ENCODE measurements at places on chromosomes 1 and 21. TPM values are rescaled to one million over a fixed set of nuclear protein-coding genes. Genes with fewer than 3 reads are reported as not detected.

The OSCP1 gene
- 3.1 TPM for total RNA-seq

The LCE1B gene
- total RNA-seq, result 0.74 TPM

GRCh38 chr1:6104631-6105030 lies 58.9 kb downstream of the KCNAB2 start:
- DNase-seq, result no peak

The GPX7 gene
- total RNA-seq, result 2.6 TPM

GRCh38 chr21:27275294-27275927 lies 308.5 kb upstream of the ADAMTS5 start:
- DNase-seq, result no peak

- no peak for DNase-seq
These were observed 70.5 kb downstream of the SSBP3 start for GRCh38 chr1:54335755-54336108.

- DNase-seq, result no peak
These were observed 28.3 kb upstream of the KCNK2 start for GRCh38 chr1:215054266-215054665.

GRCh38 chr1:54310439-54311328 lies 95.5 kb downstream of the SSBP3 start:
- no peak for DNase-seq

DNA sequence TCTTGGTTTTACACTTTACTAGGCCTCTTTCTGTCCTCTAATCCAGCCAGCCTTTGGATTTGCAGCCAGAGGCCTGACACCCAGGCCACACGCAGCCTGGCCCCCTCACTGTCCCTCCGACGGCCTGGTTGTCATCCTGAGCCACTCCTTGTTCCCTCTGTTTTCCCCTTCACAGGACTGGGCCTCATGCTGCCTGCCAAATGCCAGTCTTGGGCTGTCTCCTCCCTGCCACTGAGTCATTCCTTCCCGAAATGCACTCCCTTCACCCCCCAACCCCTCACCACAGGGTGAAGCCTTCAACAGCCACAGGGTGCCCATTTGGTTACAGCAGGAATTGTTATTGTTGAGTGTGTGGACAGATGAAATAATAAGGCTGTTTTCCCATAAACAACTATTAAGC lies 21.3 kb downstream of the ACOT11 start:
- no peak for DNase-seq

The PHLDA3 gene
- total RNA-seq, result 33.7 TPM

The EFCAB14 gene
- 46.3 TPM for total RNA-seq

- DNase-seq, result no peak
These were observed 127.4 kb upstream of the KIAA1614 start for GRCh38 chr1:180785291-180785690.

DNA sequence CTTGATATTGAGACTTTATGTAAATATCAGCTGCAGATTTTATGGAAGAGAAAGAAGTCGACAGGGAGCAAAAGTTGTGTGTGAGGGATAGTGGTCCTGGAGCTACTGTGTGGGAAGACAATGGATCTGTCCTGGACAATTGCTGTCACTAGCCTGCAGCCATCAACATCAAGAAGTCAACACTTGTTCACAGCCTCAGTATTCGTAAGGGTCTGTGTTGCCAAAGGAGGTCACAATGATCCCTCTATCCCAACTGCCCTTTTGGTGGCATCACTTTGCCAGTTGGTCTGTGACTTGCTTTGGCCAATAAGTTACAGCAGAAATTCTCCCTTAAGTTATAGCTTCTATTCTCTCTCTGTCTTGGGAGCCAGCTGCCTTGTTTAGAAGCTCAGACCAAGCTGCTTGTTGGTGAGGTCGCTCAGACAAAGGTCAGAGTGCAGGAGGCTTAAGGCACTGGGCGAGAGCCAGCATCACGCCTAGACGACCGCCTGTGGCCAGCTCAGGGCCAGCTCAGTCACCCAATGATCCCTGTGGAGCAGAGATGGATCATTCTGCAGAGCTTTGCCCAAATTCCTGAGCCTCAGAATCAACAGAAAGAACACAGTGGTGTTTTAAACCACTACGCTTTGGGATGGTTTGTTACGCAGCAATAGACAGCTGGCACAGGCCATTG lies 134.9 kb downstream of the RHOU start:
- DNase-seq, result no peak

DNA sequence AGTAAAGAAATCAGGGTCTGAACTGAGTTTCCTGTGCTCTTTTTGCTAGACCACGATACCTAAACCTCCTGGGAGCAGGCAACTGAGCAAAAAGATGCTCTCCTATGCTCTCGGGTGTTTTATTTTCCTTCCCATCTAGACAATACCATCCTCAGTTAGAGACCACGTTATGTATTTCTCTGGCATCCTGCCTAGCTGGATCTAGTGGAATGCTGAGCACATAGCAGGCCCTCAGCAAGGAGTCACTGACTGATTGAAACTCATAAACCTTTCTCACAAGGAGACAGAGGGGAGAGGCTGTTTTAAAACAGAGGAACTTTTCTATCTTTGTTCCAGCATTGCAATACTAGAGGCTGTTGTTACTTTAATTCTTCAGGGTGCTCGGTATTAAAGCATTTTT lies 168.0 kb downstream of the CYYR1 start:
- DNase-seq, result no peak

The BGLAP gene
- total RNA-seq, result 0.40 TPM

GRCh38 chr1:156896490-156897033 lies 3.0 kb downstream of the PEAR1 start:
- no peak for DNase-seq

The SLC30A10 gene
- total RNA-seq, result not detected

GRCh38 chr1:157105988-157106812 lies 6.6 kb upstream of the ETV3L start:
- peak; percentile 41 for DNase-seq

The RAP1GAP gene
- 0.05 TPM for total RNA-seq

DNA sequence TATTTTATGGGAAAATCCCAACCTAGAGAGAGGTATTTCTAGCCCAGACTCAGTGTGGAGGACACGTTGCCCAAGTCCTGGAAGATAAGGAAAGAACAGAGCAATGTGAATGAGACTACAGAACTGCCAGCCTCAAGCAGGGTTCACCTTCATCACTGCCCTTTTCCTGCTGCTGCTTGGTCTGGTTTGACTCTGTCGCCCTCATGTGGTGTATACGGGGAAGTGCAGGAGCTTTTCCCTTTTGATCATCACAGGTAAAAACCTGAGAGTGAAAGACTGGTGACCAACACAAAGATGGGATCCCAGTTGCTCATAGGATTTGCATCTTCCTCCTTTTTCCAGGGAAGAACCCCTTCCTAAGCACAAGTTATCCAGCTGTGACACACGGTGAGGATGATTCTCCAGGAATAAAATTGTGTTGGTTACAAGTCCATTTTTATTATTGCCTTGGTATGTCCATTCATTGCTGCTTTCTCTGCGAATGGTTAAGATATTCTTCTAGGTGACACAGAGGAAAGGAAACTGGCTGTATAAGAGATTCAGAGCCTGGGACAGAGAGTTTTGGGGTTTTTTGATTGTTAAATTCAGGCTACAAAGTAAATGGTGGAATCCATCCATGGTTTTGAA lies 89.5 kb upstream of the CD53 start:
- DNase-seq, result no peak

- DNase-seq, result no peak
These were observed 35.2 kb upstream of the VAV3 start for GRCh38 chr1:108000184-108000583.

DNA sequence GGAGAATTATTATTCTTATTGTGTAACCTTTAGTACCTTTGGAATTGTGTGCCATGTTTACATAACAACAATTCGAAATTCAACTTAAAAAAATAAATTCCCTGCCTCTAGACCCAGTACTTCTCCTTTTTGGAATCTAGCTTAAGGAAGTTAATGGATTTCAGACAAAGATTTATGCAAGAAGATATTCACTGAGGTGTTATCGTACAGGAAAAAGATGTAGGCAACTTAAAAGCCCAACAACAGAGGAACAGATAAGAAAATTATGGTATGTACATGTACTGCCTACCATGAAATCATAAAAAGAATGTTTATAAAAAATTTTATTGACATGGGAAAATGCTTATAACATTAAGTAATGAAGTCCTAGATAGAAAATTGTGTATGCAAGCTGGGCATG lies 18.2 kb upstream of the STMN1 start:
- DNase-seq, result no peak

The C8B gene
- not detected for total RNA-seq

DNA sequence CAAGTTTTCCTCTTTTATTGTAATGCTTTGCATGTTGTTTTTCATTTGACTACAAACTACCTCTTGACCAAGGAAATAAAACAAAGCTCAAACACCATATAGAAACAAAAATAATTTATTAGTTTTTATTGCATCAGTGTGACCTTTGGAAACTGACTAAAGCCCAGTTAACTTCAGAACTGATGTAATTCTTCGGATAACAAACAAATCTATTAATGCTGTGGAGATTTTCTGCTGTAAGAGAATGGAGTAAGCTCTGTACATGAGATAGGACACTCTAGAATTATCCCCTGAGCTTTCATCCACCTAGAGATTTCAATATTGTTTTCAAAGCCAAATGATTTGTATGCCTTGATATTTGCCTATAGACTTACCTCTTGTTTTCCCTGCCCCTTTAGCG lies 154.0 kb upstream of the KCNK2 start:
- no peak for DNase-seq

DNA sequence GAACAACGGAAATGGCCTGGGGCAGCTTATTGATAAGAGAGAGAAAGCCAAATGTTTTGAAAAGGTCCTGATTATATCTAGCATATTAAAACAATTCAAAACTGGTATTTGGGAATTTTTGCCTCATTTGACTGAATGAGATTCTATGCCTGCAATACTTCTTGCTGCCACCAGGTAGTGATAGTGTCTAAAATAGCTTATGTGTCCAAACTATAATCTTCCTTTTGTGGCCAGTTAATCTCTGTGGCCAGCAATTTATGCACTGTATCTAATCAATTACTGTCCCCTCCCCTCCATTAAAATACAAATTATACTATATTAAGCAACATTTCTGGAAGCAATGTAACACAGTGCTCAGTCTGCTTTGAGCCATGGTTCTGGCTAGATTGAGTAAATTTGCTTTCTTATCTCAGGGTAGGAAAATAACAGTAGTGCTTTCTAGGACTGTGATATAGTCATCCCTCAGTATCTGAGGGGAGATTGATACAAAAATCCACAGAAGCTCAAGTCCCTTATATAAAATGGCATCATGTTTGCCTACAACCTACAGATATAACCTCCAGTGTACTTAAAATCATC lies 91.8 kb downstream of the FOXD2 start:
- DNase-seq, result no peak

GRCh38 chr1:21909787-21910503 lies 27.2 kb downstream of the HSPG2 start:
- peak; percentile 33 for DNase-seq

The VANGL2 gene
- 1.1 TPM for total RNA-seq

- no peak for DNase-seq
These were observed 1.2 kb downstream of the OLIG2 start for GRCh38 chr21:33026878-33027400.

The SLC22A15 gene
- 0.08 TPM for total RNA-seq

The MPL gene
- not detected for total RNA-seq

DNA sequence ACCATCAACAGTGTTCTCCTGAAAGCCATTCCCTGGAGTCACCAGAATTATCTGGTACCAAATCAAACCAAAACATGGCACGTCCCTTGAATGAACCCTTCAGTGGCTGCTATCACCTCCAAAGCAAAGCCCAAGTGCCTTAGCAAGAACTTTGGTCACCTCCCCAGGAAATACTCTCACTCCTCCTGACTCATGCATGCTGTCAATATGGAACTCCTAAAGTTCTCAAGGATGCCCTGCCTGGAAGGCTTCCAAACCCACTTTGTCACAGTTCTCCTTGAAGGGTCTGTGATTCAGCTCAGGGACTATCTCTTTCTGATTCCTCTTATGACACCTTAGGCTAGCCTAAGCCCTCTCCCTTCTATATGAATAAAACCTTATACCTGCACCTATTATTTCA lies 146.1 kb upstream of the RUNX1 start:
- DNase-seq, result no peak

DNA sequence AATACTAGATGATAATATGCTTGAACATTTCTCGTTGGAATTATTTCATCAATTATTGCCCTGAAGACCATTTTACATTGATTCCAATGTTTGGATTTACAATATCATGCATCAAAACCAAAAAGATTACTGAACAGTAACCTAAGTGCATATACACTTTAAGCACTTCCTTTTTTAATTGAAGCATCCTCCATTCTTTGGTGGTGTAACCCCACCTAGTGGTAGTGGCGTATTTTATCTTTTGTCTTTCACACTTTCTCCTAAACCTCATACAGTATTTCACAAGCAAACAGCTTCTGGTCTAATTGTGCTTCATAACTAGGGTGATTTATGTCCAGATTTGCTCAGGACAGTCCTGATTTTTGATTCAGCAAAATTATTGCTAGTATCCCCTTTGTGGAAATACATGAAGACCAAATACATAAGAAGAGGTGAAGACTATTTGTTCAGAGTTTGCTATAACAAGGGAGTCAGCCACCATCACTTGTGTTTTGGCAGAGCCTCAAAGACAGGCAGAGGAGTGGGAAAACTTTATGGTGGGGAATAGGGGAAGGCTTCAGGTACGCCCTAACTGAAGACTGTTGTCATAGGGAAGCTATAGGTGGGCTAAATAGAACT lies 3.4 kb upstream of the NVL start:
- DNase-seq, result peak; percentile 56

GRCh38 chr1:243801378-243801777 lies 48.7 kb downstream of the AKT3 start:
- DNase-seq, result no peak

DNA sequence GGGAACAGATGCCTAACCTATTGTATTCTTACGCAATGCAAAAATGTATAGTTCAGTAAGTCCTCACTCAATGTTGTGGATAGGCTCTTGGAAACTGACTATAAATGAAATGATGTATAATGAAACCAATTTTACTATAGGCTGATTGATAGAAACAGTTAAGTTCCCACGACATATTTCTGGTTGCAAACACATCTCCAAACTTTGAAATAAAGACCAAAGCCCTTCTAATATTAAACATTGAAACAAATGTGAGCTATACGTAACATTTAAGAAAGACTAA lies 29.1 kb downstream of the MAP3K21 start:
- DNase-seq, result no peak

GRCh38 chr21:45112371-45112770 lies 38.0 kb downstream of the ADARB1 start:
- no peak for DNase-seq

Measured in GM12878 (cell line).